ENCODE measurements at places on chromosomes 2 and 18.

DNA sequence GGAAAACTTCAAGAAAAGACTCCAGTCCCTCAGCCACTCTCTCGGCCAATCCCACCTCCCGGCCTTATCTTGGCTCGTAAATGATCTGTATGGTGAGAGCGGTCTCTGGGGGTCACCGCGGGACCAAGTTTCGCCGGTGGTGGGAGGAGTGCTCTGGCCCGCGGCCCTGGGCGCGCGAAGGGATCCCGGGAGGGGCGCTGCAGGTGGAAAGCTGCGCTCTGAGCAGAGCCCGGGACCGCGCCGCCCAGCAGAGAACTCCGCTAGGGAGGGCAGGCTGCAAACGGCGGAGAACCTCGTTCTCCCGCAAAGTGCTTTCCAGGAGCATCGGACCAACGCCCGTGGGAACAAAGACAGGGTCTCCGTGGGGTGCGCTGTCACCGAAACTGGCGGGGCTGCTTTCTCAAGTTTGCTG is 622 bp downstream of the LRP2 start:
- no peak for DNase-seq

DNA sequence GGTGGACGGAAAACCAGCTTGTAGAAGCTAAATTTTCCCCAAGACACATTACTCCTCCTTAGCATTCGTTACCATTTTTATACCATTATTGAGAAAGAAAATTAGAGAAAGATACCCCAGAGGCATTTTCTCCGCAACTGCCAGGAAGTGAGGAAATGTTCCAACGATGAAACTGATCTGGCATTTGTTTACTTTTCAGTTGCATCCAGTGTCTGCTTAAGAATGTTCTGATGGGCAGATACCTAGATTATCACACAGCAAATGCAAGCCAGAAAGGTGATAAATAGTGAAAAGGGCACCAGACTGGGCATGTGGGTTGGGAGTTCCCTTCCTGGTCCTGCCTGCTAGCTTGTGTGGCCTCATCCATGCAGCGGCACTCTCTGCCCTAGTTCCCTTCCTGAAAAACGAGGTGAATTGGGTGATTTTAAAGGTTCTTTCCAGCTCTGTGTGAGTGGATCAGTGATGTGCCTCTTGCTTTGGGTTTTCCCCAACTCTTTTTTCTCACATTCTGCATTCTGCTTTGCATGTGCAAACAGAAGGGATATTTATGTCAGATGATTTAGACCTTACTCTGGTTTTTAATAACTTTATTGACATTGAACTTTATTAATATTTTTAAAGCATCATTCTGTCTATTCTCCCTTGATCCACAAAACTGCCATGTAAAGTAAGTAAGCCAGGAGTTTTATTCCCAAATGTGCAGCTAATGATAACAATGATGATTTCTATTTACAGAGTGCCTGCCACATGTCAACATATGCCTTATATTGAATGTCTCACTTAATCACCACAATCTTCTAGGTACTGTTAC is 139.6 kb downstream of the INSIG2 start:
- no peak for DNase-seq

DNA sequence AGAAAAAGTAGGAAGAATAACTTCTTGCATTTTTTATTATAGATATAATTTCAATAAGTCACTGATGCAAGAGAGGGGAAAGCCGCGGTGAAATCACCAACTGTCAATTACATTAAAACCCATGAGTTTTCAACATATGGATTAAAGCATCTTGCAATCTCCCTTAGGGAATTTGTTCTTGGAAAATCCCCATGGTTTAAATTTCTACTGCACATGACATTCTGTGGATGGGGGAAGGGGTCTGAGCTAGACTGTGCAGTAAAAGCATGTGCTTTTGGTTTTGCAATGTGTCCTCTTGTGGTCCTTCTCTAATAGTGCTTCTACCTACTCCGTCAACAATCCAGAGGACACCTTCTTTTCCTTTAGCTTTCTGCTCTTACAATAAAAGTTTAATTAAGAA is 894.0 kb downstream of the DCDC2C start:
- no peak for DNase-seq

DNA sequence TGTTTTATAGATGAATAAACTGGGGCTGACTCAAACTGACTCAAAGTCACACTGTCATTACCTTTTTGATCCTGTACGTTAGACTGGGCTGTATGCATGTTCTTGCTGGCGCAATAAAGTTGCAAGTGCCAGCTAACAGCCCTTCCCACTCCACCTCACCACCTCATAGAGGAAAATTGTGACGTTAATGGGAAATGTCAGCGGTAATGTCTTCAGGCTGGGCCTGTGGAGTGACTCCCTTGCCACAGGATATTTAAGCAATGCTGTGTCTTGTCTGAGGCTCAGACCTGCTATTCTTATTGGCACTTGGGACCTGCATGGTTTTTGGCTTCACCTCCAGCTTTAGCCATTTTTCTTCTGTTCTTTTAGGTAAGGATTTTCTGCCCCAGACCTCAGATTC is 25.2 kb upstream of the CASP10 start:
- DNase-seq: no peak

GRCh38 chr18:36658611-36659010 is 170.2 kb downstream of the TPGS2 start:
- DNase-seq: no peak

- no peak for DNase-seq
Observed at GRCh38 chr2:158270536-158270935, 168.9 kb downstream of the UPP2 start.

GRCh38 chr2:198441901-198442300 is 637.5 kb downstream of the PLCL1 start:
- no peak for DNase-seq

GRCh38 chr18:22439447-22439846 is 21.7 kb upstream of the CTAGE1 start:
- DNase-seq: no peak

- DNase-seq: no peak
Observed at GRCh38 chr18:75377258-75377657, 50.2 kb downstream of the SMIM21 start.

DNA sequence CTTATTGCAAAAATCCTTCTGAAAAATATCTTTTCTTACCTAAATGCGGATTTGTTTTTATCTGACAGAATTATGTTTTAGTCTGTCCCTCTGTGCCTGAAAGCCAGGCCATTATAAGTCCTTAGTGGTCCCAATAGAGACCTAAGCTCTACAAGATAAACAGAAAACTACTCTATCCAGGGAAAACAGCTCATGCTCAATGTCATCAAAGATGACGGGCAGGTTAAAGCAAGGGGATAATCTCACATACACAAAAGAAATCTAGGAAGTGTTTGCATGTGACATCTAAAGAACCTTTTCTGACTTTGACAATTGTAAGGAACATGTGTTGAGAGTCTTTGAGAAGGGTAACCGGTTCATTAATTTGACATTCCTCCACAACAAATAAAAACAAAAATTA is 741.1 kb upstream of the ID2 start:
- no peak for DNase-seq

DNA sequence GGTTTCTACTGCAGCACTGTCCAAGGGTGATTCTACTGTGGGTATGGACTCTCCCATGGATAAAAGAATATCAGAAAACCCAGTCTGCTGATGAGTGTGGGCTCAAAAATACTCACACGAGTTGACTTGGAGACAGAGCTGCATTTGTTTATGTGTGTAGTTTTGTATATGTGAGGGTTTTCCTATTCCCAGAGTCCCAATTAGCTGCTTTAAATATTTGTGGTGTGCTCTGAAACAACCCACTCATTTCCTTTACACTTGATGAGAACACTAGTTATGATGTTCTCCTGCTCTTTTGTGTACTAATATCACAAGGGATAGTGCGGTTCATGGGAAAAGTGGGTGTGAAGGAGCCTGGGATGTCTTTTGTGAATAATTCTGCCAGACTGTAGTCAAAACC is 337.3 kb downstream of the PLCL1 start:
- no peak for DNase-seq

- DNase-seq: no peak
Observed at GRCh38 chr2:172000696-172001361, 1.1 kb downstream of the METAP1D start.
